ENCODE measurements at places on chromosomes 3 and 15.

- no peak for DNase-seq
Measured at GRCh38 chr15:75034615-75035014, 11.2 kb downstream of the PPCDC start.

GRCh38 chr3:194939949-194940770, 254.5 kb downstream of the FAM43A start:
- DNase-seq = no peak

- DNase-seq = no peak
Measured at GRCh38 chr3:30081904-30082303, 524.5 kb upstream of the TGFBR2 start.

- DNase-seq = no peak
Measured at GRCh38 chr15:51884517-51885236, 55.2 kb downstream of the TMOD3 start.

DNA sequence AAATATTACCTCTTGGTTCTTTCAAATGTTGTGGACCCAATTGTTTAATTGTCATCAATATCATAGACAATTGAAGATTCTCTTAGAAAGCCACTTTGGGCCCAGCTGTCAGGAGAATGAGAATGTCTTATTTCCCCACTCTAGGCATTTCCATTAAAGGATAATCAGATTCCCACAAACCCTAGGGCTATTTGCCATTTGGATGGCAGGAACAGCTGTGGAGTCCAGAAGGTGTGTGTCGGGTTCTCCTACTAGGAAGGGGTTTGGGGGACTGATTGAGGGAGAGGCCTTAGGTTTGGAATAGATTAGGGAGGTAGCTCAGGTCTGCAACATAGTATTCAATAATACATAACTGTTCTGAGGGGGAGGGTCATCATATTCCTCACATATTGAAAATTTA, 35.2 kb upstream of the PLSCR5 start:
- DNase-seq = no peak

GRCh38 chr15:32807331-32807730, 89.5 kb downstream of the GREM1 start:
- no peak for DNase-seq

DNA sequence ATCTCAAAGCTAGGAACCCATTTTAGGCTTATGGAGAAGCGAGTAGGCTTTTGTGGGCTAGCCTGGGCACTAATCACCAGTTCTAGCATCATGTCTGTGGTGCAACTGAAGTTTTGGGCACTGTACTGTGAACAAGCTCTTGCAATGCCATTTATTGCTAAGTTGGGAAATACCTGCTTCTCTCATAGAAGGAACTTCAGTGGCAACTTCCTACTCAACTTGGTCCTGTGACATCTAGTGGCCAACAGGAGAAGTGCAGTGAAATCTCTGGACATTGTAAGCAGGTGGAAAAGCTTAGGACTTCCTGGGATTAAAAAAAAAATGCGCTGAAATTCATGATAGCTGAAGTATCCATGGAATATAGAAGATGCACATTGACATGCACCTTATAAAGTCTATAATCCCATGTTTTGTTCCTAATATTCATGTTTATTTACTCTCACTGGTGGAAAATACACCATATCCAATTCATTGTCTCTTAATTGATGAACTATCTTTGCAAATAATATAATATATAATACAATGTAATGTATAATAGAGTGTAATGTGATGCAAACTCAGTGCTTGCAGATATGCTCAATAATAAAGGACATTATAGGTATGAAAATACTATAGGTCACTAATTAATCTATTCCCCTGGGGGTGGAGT, 6.5 kb upstream of the ALDH1A3 start:
- DNase-seq = peak; percentile 58

DNA sequence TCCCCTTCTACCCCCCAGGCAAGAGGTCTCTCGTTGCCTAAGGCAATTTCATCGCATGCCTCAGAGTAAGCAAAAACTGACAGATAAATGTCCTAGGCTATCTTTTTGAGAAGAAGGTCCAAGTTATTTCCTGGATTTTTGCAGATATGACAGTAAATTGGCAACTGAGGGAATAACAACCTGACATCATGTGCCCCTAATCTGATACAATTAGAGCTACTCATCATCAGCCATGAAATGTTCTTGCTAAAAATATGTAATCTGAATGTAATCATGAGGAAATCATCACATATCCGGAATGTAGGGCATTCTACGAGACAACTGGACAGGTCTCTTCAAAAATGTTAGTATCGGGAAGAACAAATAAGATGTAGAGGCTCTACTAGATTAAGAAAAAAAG, 44.1 kb downstream of the TNIK start:
- DNase-seq = no peak

DNA sequence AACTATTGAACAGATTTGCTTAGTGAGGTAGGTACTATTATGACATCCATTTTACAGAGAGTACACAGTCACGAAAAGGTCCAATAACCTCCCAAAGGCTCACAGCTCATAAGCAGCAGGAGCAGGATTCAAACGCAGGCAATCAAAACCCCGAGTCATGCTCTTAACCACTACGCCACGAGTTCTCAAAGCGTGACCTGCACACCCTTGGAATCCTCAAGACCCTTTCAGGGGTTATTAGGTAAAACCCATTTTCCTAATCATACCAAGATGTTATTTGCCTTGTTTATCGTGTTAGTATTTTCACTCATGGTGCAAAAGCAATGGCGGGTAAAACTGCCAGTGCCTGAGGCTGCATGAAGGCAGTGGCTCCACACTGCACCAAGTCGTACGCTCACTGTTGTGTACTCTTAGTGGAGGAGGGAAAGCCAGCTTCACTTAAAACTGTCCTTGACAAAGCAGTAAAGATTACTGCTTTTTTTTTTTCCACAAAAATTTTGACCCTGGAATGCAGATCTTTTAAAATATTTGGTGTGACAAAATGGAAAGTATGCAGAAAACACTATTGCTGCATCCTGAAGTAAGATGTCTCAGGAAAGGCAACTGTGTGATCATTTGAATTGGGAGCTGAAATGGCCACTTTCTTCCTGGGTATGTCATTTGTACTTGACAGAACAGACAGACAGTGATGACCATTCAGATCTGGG, 96.1 kb downstream of the IGF2BP2 start:
- no peak for DNase-seq

GRCh38 chr15:39846108-39846507, 63.5 kb upstream of the FSIP1 start:
- no peak for DNase-seq

- no peak for DNase-seq
Measured at GRCh38 chr3:47057212-47057671, 77.8 kb downstream of the NBEAL2 start.
